Left ventricle myocardium superior (tissue), 1 donor: ENCODE measurements at places on chromosomes 7 and 10. TPM values are rescaled to one million over a fixed set of nuclear protein-coding genes. Genes with fewer than 3 reads are reported as not detected.

GRCh38 chr7:86328801-86329433 lies 314.8 kb upstream of the GRM3 start:
- no peak for DNase-seq

- DNase-seq = peak; percentile 87
These were observed 305.3 kb upstream of the NFE2L3 start for GRCh38 chr7:25846722-25847121.

DNA sequence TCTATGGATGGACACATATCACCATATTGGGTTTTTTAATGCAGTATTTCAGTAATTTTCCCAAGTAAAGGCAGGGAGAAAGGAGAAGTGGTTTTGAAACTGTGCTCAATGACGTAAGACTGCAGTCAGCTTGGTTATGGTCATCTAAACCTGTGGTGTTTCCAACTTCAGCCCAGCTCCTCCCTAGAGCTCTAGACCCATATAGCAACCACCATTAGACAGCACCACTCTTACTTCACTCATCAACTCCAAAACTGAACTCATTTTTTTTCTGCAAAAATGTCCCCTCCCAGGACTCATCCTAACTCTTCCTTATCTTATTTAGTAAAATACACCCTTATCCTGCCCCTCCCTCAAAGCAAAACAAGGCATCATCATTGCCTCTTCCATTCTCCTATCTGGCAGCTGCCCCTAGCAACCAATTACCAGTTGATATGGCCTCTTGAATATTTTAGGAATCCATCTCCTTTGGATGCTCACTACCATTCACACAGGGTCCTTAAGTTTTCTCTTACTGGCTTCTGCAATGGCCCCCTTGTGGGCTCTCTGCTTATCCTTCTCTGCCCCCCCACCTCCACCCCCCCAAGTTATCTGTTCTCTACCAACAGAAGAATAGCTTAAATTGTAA lies 1.5 kb upstream of the RALA start:
- DNase-seq = no peak

- no peak for DNase-seq
These were observed 148.2 kb downstream of the KCND2 start for GRCh38 chr7:120421151-120421651.

DNA sequence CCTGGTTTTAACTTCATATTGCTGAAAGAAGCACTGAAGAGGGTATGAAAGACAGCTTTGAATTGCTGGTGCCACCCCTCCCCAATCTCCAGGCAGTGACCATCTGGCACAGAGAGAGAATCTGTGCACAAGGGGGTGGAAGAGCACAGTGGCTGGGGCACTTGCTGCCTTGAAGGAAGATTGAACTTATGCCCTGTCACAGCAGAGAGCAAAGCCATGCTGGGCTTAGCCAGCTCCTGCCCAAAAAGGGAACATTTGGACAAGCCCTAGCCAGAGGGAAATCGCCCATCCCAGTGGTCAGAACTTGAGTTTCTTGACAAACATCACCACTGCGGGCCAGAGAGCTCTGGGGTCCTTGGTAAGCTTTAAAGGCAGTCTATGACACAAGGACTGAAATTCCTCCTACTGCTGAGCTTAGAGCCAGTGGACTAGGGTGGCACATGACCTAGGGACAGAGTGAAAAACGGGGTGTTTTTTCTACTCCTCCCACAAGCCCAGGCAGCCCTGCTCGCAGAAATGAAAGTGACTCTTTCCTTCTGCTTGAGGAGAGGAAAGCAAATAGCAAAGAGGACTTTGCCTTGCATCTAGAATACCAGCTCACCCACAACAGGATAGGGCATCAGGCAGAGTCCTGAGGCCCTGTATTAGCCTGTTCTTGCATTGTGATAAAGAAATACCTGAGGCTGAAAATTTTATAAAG lies 257.2 kb downstream of the CTNNA3 start:
- no peak for DNase-seq

- DNase-seq = no peak
These were observed 207.7 kb upstream of the AHR start for GRCh38 chr7:17090751-17091150.

DNA sequence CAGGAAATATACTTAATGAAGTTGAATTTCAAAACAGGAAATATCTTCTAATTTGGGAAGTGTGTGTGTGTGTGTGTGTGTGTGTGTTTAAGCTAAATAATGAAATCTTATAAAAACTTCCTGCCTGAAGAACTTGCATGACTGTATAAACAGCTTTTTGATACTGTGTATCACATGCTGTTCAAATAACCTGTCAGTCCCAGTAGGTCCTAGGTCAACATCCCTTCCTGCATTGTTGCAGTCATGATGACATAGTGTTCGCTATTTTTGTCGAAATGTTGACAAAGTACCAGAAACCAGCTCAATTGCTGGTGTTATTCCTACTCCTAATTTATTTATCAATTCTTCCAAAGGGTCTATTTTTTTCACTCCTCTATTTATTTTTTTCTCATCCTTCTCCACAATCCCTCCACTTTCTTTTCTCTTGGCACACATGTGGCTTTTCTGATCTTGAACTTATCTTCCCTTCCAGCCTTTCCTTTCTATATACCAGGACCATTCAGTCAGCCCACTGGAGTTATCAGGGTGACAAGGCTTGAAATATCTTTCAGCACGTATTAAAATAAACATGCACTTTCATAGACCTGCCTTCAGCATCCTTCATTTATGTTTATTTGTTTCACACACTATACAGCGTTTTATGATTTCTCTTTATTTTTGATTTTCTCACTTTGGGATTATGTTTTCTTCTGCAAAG lies 115.8 kb downstream of the PLXDC2 start:
- DNase-seq = no peak

DNA sequence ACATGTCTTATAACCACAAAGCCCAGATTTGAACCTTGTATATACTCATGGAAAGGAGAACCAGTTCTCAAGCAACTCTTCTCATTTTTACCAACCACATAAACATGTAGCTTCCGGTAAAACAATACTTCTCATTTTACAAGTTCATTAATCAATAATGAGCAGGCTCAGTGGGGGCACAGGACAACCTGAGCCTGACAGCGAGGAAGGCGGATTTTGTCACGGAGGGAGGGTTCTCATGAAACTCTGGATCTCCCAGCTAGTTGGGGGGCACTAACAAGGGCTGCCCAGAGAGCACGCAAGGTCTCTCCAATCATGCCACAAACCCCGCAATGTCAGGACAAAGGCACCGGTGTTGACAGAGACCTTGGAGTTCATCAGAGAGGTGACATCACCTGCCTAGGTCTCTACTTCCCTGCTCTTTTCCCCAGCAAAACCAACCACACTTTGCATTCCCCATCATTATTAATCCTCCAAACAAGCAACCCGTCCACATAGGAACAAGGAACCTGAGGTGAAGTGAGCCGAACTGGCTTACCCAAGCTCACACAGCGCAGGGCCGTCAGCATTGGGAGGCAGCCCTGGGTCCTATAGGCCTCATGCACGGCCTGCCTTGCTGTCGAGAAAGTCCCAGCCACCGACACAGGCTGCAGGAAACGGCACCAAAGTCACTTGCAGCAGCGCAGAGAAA lies 192.1 kb upstream of the KLF14 start:
- no peak for DNase-seq

GRCh38 chr10:91123261-91123660 lies 97.2 kb upstream of the PCGF5 start:
- DNase-seq = no peak

DNA sequence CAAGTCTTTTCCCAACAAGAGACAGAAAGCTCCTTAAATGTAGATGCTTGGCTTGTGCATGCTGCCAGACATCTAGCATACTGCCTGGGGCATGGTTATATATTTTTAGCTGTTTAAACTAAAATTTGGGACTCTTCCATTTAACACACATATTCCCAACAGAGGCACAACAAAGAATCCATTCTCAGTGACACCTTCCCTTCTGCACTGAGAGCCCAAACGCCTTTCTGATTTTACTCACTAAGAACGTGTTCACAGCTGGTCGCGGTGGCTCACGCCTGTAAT lies 49.9 kb downstream of the CPVL start:
- DNase-seq = no peak

DNA sequence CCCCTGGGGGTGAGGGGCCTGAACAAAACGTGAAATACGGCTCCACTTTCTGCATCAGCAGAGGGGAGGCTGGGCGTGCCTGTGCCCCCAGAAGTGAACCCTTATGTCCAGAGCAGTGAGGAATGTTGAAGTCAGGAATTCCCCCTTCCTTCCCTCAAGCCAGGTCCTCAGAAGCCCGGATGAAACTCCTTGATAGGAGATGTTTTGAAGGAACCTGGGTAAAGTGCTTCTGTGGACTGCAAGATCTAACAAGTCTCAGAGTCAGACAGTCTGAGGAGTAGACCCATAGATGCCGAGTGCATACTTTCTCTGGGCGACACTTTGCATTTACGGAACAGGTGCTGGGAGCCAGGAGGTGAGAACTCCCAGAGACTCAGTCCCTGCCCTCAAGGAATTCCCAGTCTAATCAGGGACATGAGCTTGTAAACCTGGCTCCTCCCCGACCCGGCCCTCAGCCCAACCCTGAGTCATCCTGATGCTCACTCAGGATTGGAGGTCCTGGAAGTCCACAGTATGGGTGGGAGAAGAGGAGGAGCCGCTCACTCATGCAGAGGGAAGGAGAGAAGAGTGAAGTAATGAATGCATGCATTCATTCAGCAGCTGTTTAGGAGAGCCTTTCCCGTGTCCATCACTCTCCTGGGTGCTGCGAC lies 179.5 kb upstream of the ITGB1 start:
- no peak for DNase-seq

DNA sequence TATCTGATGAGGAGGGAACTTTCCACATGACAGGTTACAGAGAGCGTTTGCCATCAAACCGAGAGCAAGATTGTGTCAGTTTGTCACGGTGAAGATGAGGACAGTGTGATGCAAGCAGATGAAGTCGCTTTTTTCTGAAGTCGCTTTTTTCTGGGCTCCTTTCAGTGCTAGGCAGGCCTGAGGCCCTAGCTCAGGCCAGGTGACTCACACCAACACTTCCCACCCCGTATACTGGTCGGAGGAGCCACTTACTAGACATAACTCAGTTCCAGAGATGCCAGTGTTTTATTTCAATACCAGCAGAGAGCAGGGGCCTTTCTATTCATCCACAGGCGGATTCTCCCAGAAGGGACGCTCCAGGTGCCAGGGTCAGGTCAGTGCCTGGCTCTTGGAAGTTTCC lies 58.9 kb downstream of the SFMBT2 start:
- DNase-seq = no peak

GRCh38 chr7:150325110-150325611 lies 1.8 kb upstream of the ACTR3C start:
- DNase-seq = no peak

- DNase-seq = no peak
These were observed 96.2 kb downstream of the APBB1IP start for GRCh38 chr10:26534384-26534783.

DNA sequence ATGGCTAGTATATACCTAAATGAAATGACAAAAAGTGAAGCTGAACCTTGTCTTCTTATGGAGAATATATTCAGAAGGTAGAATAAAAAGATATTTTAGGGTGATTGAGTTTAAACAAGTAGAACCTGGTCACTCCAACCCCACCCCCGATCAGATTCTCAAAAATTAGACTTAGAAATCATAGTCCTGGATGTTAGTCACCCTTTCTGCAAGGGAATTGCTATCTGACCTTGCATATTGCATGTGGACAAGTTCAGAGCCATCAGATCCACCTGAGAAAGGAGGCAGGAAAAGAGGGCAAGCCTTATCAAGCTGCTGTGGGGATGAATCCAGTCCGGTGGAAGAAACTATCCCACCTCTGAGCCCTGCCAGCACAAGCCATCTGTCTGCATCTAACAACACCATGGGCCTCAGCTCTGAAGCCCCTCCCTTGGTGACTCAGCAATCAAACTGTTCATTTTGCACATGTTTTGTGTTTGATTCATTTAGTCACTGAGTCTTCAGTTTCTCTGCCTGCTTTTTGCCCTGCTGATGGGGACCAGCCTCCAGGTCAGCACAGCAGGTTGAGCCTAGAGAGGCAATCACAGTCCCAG lies 727.3 kb downstream of the AUTS2 start:
- no peak for DNase-seq

DNA sequence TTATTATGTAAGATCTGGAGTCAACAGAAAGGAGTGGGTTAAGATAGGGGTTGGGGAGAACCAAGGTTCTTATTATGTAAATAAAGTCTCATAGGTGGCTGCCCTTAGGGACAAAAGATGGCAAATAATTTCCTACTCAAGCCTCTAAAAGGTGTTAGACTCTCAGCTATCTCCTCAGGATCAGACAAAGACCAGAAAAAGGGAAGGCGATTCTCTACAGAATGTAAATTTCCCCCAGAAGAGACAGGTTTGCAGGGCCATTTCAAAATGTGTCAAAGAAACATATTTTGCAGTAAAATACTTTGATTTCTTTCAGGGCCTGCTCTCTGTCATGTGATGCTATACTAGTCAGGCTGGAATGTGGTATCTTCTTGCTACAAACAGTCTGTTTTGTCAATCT lies 80.3 kb downstream of the MICU1 start:
- no peak for DNase-seq

DNA sequence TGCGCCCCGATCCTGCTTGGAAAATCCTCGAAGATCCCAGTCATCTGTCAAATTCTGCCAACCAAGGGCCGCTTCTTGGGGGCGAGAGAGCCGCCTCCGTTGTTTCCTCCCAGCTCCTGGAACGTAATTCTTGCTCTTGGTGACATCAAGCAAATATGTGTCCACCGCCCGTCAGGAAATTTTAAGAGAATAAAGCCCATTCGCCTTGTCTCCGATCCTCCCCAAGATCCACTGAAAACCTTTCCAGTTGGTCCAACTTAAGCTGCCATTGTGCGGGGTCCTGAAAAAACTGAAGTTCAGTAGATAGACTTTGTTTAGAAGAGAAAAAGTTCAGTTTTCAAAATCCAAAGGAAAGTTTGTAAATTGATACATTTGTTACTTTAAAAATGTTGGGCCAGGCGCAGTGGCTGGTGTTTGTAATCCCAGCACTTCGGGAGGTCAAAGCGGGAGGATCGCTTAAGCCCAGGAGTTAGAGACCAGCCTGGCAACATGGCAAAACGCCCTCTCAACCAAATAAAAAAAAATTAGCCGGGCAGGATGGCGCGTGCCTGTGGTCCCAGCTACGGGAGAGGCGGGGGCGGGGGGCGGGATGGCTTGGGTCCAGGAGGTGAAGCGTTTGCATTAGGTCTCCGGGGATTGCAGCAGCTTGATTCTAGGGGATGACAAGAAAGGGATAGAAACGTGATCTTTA lies 1.0 kb upstream of the ZNF800 start:
- DNase-seq = no peak

GRCh38 chr10:77841711-77842375 lies 84.7 kb downstream of the DLG5 start:
- DNase-seq = no peak

The GLUD1 gene
- 106 TPM for total RNA-seq

The CFAP70 gene
- total RNA-seq = 1.7 TPM

The RELN gene
- total RNA-seq = 2.5 TPM

The CALY gene
- total RNA-seq = not detected

The TAC1 gene
- total RNA-seq = not detected

The PPP1R9A gene
- total RNA-seq = 26.0 TPM

The MYL7 gene
- 2,865 TPM for total RNA-seq

The ATG9B gene
- total RNA-seq = not detected

The TAS2R60 gene
- not detected for total RNA-seq

The GIMAP5 gene
- 9.8 TPM for total RNA-seq

The SFRP4 gene
- 1.0 TPM for total RNA-seq

The CFTR gene
- total RNA-seq = 3.0 TPM
